Endodermal cell (in vitro differentiated cells): ENCODE measurements at places on chromosomes 5 and 9.

- no peak for DNase-seq
These were observed 41.2 kb downstream of the GPR21 start for GRCh38 chr9:123074628-123075027.

DNA sequence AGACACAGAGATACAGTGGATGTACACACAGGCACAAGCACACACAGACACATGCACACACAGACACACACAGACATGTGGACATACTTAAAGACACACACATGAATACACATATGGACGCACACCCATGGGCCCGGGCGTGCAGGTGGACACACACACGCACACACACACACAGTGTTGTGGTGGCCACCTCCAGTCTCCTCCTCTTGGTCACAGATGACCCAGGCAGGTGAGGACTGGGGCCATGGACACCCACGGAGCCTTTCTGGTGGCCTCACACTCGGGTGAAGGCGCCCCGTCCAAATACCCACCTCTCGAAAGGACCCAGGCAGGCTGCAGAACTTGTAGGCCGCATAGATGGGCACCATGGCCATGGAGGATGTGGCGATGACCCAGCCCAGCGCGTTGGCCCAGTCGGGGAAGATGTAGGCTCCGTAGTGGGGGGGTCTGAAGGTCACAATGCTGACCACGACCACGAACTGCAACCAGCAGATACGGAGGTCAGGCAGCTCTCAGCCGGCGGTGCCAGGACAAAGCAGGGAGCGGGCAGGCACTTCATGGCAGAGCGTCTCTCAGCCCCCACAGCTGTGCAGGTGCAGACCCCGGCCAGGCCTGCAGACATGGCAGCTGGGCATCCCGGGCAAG, 42.5 kb downstream of the SLC6A3 start:
- no peak for DNase-seq

DNA sequence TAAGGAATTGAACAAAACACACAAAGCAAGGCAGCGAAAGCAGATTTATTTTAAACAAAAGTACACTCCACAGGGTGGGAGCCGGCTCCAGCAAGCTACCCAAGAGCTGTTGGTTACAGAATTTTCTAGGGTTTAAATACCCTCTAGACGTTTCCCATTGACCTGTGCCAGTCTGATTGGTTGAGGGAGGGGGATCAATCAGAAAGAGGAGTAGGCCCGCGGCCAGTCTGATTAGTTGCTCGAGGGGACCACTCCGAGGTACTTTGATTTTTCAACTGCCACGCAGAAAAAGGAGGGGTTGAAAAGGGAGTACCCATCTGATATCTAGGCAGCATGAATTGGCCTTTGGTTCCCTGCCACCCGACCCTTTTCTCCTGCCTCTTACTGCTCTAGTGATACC, 998 bp downstream of the SRP19 start:
- peak; percentile 72 for DNase-seq

DNA sequence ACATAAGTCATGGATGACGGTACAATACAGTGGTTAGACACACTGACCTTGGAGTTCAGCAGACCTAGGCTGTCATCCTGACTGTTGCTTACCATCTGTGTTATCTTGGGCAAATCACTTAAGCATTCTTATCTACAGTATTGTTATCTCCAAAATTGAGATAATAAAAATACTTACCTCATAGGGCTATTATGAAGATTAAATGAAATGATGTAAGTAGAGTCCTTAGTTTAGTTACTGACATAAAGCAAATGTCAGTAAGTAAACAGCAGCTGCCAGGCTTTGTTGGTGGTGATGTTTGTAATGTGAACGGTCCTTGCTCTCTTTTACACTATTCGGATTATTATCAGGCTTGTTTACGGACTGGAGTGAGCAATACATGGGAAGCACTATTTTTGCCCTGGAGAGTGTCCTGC, 107.3 kb upstream of the DPYSL3 start:
- no peak for DNase-seq

GRCh38 chr5:42583322-42583721, 160.1 kb downstream of the GHR start:
- DNase-seq, result peak; percentile 85

- peak; percentile 75 for DNase-seq
These were observed 13.3 kb upstream of the RNF130 start for GRCh38 chr5:180084638-180085561.
